ENCODE measurements at places on chromosomes 3 and 15.

DNA sequence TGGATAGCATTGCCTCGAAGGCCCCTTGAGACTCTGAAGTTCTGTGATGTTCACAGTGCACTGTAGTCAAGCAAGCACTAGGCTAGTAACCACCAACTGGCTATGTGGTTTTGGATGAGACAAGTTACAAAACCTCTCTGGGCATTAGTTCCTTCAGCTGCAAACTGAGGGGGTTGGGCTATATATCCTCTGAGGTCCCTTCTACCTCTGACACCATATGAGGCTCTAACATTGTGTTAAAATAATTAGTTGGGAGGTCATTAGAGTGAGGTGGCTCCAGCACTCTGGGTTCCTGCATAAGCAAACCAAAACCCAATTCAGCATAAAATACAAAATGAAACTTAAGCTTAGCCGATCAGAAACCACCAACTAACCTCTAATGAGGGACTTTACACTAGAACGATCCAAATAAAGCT, 209.5 kb upstream of the LRRN1 start:
- DNase-seq = no peak

GRCh38 chr15:54353726-54354125, 375.5 kb downstream of the UNC13C start:
- DNase-seq = no peak

DNA sequence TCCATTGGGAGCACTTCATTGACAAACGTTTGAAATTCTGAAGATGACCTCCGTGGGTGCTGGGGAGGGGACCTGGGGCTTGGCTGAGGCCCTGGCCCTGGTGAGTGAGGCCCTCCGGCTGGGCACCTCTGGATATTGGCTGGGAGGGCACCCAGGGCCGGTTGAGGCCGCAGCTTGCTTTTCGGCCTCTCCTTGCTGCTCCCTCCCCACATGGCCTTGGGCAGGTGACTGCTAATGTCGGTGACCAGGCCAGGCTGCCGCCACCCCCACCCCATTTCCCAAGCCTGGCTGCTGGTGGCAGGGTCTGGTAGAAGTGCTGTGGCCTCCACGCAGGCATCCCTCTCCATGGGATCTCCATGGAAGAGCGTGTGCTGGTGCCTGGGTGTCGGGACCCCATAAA, 39.5 kb downstream of the TM2D3 start:
- no peak for DNase-seq

DNA sequence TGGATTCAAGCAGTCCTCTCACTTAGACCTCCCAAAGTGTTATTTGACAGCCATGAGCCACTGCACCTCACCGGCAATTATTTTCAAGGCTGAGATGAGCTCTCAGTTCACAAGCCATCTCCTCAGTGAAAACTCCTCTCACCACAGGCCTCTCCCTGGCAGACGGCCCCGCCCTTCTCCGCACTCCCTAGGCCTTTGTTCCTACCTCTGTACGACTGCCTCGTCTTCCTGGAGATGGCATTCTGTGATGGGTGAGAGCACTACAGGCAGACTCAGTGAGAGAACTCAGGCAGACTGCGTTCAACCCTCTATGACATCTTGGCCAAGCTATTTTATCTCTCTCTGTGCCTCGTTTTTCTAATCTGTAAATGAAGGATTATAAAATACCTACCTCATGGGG, 67.0 kb upstream of the TPM1 start:
- DNase-seq = no peak

GRCh38 chr15:29126821-29127461, 142.7 kb downstream of the NSMCE3 start:
- no peak for DNase-seq

- no peak for DNase-seq
These were observed 7.3 kb upstream of the TRNT1 start for GRCh38 chr3:3119393-3119851.

GRCh38 chr3:15427182-15427880, at the start of the genes EAF1 and METTL6:
EAF1 (plus strand) TSS chr3:15427598; CDS start chr3:15427780, 182 bp downstream.
METTL6 (minus strand) TSS chr3:15427544; CDS start chr3:15426511, 1,033 bp downstream.
- DNase-seq = peak; percentile 13

DNA sequence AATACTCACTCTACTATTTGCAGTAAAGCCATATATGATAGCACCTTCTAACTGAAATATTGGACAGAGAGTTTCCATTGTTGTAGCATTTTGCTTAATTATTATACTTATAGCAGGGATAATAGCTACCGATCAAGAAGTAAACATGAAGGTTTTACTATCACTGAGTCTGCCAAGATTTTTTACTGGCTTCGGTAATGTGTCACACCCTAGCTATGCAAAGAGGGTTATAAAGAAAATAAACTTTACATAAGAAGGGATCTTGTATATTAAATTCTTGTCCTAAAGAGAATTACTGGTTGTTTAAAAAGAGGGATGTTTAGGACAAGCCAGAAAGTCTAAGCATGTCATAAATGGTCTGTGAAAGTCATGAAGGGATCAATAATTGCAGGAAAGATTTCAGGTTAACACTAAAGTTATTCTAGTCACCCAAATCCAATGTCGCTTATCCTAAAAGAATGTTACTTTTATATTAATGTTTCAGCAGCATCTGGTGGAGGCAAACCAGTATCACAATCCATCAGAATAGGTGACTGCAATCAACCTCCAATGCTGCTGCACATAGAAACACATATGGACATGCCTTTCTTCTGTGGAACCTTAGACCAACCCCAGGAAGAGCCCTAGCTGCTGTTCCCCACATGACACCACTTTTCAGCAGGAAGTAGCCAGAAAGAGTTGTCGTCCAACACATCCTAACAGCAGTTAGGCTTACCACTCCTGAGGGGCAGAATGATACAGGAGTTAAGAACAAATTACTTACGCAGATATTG, 62.7 kb upstream of the GK5 start:
- DNase-seq = no peak

GRCh38 chr3:51671734-51672475, 853 bp downstream of the TEX264 start:
- DNase-seq = no peak

- no peak for DNase-seq
These were observed 1099.7 kb upstream of the CFAP20DC start for GRCh38 chr3:60149501-60149900.

- no peak for DNase-seq
These were observed 499.1 kb downstream of the ROBO2 start for GRCh38 chr3:77539014-77539413.

DNA sequence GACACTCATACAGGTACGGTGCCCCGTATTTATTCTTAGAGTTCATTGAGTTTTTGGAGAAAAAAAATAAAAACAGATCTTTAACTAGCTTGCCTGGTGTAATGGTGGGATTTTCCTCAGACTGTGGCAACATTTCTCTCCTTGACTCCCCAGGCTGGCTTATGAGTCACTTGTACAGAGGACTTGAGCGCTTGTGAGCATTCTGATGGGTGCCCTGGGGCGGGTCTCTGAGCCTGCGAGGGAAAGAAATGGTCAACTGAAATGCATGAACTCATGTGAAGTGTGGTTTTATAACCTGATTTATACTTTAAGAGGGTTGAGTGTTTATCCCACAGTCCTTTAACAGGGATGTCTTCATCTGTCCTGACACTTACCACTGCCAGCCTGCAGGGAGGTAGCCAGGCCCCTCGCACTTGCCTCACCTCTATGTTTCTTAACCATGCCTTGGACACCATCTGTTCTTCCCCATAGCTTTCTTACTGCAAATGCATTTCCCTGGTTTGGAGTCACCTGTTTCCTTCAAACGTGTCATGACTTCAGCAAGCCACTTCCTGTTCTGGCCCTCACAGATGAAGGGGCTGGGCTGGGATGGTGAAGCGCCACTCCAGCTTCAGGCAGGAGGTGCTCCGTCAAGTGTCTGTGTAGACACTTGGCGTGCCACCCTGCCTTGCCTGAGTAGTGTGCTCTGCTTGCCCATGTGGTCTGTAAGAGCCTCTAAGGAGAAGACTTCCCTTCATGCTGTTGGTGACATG, 118.7 kb downstream of the PDE8A start:
- DNase-seq = no peak

DNA sequence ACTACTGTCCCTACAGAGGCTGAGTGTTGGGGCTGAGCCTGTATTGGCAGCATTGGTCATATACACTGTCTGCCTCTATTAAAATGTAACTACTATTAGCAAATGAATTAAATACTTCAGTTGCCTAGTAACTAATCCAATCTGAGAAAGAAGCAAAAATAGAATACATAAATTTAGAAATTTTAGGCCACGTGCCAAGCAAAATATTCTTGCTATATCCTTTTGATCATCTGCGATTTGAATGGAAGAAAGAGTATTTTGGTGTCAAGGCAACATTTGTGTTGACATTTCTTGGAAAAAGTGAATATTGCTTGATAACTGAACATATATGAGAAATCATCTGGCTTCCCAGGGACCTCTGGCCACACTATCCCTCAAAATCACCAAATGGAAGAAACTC, 148.2 kb upstream of the TOPAZ1 start:
- no peak for DNase-seq

GRCh38 chr3:117052395-117052794, 342.8 kb downstream of the TUSC7 start:
- DNase-seq = no peak

- DNase-seq = no peak
These were observed 6.7 kb downstream of the COPS2 start for GRCh38 chr15:49148727-49149126.

- DNase-seq = no peak
These were observed 6.4 kb downstream of the ALG1L2 start for GRCh38 chr3:130088061-130088460.

- DNase-seq = no peak
These were observed 57.7 kb upstream of the TMEM115 start for GRCh38 chr3:50416736-50417636.

- DNase-seq = no peak
These were observed 638 bp downstream of the WDR5B start for GRCh38 chr3:122415104-122415744.

DNA sequence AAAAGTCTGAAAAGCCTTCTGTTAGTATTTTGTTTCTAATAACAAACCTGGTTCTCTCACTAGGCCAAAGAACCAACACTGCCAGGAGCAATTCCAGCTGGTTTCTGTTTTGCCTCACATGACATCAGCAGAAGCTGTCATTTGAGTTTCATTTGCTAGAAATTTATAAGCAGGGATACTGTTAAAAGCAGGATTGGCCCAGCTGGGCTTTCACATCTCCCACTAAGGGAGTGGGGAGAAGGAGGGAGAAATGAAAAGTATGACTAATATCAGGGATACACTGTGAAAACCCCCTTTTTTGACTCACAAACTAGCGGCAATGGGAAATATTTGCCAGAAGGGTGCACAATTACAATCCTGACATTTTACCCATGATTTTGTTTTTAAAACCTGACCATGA, 5.3 kb downstream of the CCDC80 start:
- peak; percentile 39 for DNase-seq

GRCh38 chr3:10822055-10822454, 6.0 kb downstream of the SLC6A11 start:
- no peak for DNase-seq

DNA sequence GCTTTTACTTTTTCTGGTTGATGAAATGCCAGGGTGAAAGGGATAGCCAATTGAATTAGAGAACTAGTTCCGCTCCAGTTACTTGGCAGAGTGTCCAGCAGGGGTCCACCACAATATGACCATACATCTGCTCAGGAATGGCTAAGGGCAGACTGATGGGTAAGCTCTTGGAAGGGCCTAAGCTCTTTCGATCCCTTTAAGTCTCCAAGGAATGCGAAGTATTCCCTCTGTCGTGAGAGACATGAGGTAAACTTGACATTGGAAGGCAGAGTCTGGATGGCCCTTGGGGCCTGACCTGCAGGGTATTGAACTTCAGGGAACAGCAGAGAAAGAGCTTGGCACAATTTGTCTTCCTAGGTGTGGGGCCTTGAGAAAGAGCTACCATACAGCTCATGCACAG, 805.8 kb downstream of the PLOD2 start:
- no peak for DNase-seq

GRCh38 chr3:188284455-188285212, 130.7 kb downstream of the LPP start:
- no peak for DNase-seq

DNA sequence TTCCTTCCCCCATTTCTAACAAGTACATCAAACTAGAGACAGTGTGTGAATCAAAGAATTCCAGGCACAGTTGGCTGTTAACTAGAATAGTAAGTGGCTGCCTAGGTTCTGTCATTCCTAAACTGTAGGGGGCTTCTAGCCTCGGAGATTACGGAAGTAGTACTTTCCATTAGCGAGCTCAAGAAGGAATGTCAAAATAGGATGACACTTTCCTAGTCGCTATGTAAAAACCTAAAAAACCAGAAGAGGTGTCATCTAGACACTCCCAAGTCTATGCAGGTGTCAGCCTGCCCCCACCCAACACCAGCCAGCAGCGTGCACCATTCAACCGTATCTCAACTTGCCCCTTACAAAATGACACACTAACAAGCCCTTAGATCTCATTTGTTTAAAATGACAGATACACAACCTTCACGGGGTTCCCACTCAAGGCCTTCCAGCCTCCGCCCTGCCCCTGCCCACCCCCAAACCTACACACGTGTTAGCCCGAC, 874 bp downstream of the INO80 start:
- DNase-seq = peak; percentile 20

DNA sequence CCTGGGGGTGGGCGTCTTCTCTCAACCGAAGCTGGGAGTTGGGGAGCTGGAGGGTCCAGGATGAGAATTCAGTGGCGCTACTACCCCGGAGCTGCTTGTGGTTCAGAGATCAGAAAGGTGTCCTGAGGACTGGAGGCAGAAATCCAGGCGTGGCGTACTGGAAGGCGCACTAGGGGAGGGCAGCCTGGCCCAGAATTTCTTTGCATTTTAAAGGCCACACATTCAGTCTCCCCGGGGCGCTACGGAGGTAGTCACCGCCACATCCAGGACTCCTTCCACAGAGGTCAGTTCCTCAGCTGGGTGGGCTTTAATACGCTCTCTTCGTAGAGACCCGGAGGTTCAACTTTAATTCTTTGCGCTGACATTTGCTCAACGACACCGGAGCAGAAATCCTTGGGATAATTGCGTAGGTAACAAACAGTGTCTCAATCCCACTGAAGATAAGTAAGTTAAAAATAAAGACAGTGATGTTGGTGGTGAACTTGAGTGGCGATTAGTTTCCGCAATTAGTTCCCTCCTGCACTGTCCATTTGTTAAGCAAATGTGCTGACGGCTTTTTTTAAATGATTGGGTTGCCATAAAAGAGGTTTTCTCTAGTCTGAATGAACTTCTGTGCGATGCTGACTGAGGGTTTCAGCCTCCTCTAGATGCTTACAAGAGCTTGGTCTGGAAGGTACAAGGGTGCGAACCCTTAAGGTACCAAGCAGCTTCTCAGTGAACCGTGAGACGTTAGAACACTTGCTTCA, 535 bp downstream of the MCTP2 start:
- no peak for DNase-seq

- DNase-seq = no peak
These were observed 42.5 kb upstream of the KPNA4 start for GRCh38 chr3:160607826-160608225.
